ENCODE measurements at places on chromosomes 11 and 22. TPM values are rescaled to one million over a fixed set of nuclear protein-coding genes. Genes with fewer than 3 reads are reported as not detected.

DNA sequence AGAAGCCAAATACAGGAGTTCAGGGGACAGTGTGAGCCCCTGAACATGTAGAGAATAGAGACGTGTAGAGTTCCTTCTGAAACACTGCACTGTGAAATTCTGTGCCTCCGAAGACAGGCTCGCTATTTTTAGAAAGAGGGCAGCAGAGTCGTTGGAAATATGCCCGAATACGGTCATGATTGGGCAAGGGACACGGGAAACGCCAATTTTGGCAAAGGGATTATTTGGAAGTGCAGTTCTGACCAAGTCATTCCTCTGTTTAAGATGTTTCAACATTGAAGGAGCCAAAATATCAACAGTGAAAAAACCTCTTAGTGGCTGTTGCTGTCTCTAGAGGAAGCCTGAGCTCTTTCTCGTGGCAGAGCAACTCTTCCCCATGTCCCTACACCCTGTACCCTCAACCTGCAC, 9.5 kb upstream of the CBX6 start:
- peak; percentile 75 for DNase-seq

DNA sequence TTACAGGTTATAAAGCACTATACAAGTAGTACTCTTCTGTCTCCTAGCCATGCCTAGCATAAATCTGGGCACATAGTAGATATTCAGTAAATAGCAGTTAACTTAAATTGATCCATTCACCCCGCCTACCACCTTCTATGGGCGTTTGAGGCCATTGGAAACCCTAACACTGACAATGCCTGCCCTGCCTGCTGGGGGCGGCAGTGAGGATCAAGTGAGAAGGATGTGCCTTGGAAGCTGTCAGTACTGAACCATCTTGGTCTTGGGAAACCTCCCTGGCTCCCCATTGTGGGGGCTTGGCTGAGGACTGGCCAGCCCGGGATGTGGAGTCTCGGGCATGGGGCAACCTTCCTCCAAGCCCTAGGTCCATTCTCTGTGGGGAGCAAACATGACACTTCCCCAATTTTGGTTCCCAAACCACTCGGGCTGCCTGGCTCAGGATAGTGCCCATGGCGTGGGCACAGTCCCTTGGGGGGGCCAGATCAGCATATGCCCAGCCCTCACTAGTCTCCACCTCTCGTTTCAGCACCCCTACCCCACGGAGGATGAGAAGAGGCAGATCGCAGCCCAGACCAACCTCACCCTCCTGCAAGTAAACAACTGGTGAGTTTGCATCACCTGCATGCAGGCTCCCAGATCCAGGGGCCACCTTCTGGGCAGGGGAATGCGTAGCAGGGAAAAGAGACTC, 67.4 kb downstream of the FEZ1 start:
- no peak for DNase-seq

- DNase-seq, result no peak
These were observed 557.3 kb upstream of the ANO5 start for GRCh38 chr11:21635394-21636145.

Gene MAPK11
- 10.7 TPM for total RNA-seq

DNA sequence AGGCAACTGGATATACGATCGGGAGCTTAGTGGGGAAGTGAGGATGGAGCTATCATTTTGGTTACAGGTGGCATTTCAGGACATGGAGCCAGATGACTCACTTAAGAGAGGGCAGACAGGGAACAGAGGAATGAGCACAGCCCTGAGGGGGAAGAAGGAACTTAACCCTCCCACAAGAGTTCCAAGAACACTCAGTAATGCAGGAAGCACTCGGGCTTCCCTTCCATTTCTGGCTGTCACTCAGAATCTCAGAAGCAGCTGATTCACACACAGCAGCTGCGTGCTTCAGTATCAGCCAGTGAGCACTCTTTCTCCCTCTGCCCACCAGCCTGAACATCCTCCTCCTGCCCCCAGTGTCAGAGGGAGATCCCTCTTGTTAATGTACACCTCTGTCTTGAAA, 34.8 kb downstream of the EFCAB6 start:
- DNase-seq, result no peak

GRCh38 chr22:50531962-50532674, 2.3 kb upstream of the TYMP start:
- DNase-seq, result peak; percentile 92

Measured in aorta (tissue), 5 donors.